ENCODE measurements at places on chromosomes 12 and 14. TPM values are rescaled to one million over a fixed set of nuclear protein-coding genes. Genes with fewer than 3 reads are reported as not detected.

Gene CBLN3
- total RNA-seq = not detected

Gene CYP27B1
- 1.2 TPM for total RNA-seq

Gene KERA
- not detected for total RNA-seq

Gene TSPAN19
- 0.59 TPM for total RNA-seq

Gene CLEC1B
- not detected for total RNA-seq

Gene BAZ1A
- total RNA-seq = 11.8 TPM

Gene NKX2-1
- not detected for total RNA-seq

Gene FNTB
- 12.2 TPM for total RNA-seq

Gene STYK1
- 0.62 TPM for total RNA-seq

Gene KRT7
- total RNA-seq = 5.1 TPM

Gene FAM222A
- total RNA-seq = 3.5 TPM

Gene ERGIC2
- total RNA-seq = 31.5 TPM

Gene SYNDIG1L
- 0.30 TPM for total RNA-seq

Gene ENDOU
- total RNA-seq = 0.64 TPM

Gene MON2
- total RNA-seq = 43.8 TPM

Gene SPTLC2
- total RNA-seq = 64.2 TPM

Gene SLC41A2
- 26.0 TPM for total RNA-seq

Gene DCAF4
- total RNA-seq = 13.7 TPM

Gene TAS2R8
- total RNA-seq = not detected

Gene GPR162
- total RNA-seq = 23.1 TPM

Gene MYF5
- total RNA-seq = not detected

All from uterus (tissue), 4 donors.